ENCODE measurements at places on chromosomes 3 and 15.

DNA sequence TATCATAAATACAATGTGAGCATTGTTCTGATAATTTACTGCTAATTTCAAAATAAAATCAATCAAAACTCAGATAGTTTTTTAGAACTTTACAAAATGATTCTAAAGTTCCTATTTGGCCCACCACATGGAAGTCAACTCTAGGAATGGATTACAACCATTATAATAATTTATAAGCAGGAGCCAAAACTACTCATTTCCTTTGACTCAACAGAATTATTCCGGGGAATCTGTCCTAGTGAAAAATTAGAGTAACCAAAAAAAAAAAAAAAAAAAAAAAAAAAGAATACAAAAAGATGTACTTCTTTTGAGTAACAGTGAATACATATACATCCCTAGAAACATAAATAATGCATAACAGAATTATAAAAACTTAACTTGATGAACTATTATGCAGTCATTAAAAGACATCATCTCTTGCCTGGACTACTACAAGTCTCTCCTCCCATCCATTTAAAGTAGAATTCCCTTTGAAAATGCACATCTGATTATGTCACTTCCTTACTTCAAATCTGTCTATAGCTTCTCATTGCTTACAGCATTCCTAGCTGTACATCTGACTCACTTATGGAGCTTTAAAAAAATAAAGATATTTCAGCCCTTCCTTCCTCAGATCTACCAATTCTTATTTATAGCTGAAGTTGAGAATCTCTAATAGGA, 43.4 kb downstream of the HDGFL3 start:
- DNase-seq: no peak
- H3K4me3 ChIP-seq: no peak overlapping the region
- peaks cover 14% of the 10 kb centered on the region for H3K4me1 ChIP-seq
- peaks cover 8% of the 10 kb centered on the region for H3K36me3 ChIP-seq

DNA sequence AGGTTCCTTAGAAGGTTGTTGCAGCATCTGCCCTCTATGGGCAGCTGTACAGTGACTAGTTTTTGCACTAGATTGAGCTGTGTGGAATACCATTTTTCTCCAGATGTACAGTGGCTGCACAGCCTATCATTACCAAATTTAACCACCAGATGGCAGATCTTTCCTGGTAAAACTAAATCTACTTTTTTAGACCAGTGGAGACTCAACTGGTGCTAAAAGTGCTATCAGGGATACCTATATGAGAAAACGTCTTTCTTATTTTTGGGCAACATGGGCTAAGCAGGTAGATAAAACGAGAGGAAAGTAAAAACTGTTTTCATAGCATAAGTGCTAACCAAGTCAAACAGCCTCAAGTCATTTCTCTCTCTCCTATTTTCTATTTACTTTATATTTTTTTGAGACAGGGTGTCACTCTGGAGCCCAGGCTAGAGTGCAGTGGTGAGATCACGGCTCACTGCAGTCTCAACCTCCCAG, 21.2 kb downstream of the IGSF10 start:
- DNase-seq: no peak
- H3K27me3 ChIP-seq: peaks cover 2% of the 10 kb centered on the region
- H3K4me1 ChIP-seq: no peaks in the 10 kb centered on the region
- no peak overlapping the region for H3K27ac ChIP-seq
- no peak overlapping the region for H3K4me3 ChIP-seq

DNA sequence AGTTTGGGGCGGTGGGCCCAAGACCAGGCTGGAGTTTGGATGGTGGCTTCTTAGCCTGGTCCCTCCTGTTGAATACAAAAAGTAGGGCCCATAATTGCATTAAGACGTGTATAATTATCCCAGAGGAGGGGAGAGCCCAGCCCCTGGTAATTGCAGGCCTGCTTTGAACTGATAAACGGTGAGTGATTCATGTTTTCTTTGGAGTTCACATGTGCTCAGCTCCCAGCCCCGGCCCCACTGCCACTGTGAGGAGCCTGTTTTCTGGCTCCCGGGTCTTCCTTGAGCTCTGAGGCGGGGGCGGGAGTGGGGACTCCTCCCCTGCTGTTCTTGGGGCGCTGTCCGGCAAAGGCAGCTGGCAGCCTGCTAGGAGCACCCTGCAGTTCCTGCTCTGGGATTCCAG, 3.1 kb downstream of the PLXNA1 start:
- DNase-seq: no peak
- no peak overlapping the region for H3K27ac ChIP-seq
- peaks cover 12% of the 10 kb centered on the region for H3K4me1 ChIP-seq
- no peaks in the 10 kb centered on the region for H3K27me3 ChIP-seq
- no peak overlapping the region for H3K4me3 ChIP-seq

GRCh38 chr15:98787936-98788757, 139.8 kb downstream of the IGF1R start:
- H3K36me3 ChIP-seq: no peaks in the 10 kb centered on the region
- H3K4me3 ChIP-seq: no peak overlapping the region

- H3K36me3 ChIP-seq: no peaks in the 10 kb centered on the region
- peaks cover 7% of the 10 kb centered on the region for H3K27me3 ChIP-seq
- H3K27ac ChIP-seq: no peak overlapping the region
Observed at GRCh38 chr3:127729556-127730056, 56.9 kb downstream of the ABTB1 start.

GRCh38 chr3:195555110-195555509, 12.0 kb upstream of the PPP1R2 start:
- no peaks in the 10 kb centered on the region for H3K36me3 ChIP-seq
- H3K4me1 ChIP-seq: peaks cover 70% of the 10 kb centered on the region
- no peaks in the 10 kb centered on the region for H3K27me3 ChIP-seq
- peak; percentile 76 for DNase-seq

- H3K27me3 ChIP-seq: no peaks in the 10 kb centered on the region
- H3K36me3 ChIP-seq: no peaks in the 10 kb centered on the region
- no peak overlapping the region for H3K27ac ChIP-seq
- no peak overlapping the region for H3K4me3 ChIP-seq
Observed at GRCh38 chr15:45187578-45187893, 230 bp downstream of the SHF start.

DNA sequence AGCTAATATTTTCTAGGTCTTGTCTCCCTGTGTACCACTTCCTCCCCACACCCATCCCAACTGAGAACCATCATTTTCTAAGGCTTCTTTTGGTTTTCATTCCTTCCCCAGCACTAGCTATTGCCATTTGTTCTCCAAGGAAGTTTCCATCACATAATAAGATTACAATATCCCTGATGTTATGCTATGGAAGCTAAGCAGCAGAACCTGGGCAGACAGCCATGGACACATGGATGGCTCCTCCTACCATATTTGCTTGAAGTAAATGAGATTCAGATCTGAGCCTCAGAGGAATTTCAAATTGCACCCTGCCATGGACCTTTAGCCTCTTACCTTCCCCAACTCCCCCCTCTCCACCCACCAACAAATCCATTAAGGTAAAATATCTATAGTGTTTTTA, 31.5 kb downstream of the GASK1A start:
- no peak for DNase-seq
- H3K27ac ChIP-seq: no peak overlapping the region
- H3K4me3 ChIP-seq: no peak overlapping the region
- no peaks in the 10 kb centered on the region for H3K27me3 ChIP-seq
- H3K4me1 ChIP-seq: peaks cover 6% of the 10 kb centered on the region

DNA sequence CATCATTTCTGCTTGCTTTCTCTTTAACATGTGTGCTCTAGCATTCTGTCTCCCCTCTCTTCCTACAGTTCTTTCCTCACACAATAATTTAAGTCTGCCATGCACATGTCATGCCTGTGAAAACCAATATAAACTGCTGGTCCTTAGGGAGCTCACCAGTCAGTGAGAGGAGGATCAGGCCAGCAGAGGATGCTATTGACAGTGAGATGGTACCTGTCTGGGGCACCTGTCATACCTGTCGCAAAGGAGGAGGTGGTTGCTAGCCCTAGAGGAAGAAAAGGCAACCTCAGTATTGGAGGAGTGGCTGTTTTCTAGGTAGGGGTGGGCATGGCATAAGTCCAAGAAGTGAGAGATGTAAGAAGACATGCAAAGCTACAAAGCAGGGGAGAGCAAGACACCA, 194.6 kb downstream of the GABRG3 start:
- no peaks in the 10 kb centered on the region for H3K36me3 ChIP-seq
- H3K27ac ChIP-seq: no peak overlapping the region
- H3K27me3 ChIP-seq: peaks cover 3% of the 10 kb centered on the region
- no peak overlapping the region for H3K4me3 ChIP-seq
- no peaks in the 10 kb centered on the region for H3K4me1 ChIP-seq

DNA sequence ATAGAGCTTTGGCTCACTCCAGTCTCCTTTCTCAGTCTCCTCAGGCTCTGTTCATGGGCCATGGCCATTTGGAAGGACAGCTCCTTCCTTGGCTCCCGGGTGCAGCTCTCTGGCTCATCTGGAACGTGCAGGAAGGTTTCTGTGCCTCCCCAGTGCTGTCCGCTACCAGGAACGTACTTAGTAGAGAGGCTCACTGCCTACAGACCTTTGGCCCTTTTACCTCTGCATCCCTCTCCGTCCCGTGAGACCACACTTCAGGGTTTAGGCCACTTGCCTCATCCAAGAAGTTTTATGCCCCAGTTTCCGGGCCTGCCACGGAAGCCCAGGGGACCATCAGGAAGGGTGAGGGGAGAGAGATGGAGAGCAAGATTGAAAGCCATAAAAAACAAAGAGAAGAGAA, 20.9 kb downstream of the GRK7 start:
- H3K4me1 ChIP-seq: no peaks in the 10 kb centered on the region
- no peaks in the 10 kb centered on the region for H3K36me3 ChIP-seq
- H3K4me3 ChIP-seq: no peak overlapping the region
- no peak for DNase-seq
- no peak overlapping the region for H3K27ac ChIP-seq

- H3K27ac ChIP-seq: no peak overlapping the region
- no peaks in the 10 kb centered on the region for H3K36me3 ChIP-seq
- DNase-seq: no peak
- peaks cover 3% of the 10 kb centered on the region for H3K4me1 ChIP-seq
- no peak overlapping the region for H3K4me3 ChIP-seq
Observed at GRCh38 chr3:8990266-8991215, 27.3 kb upstream of the RAD18 start.

All from activated naive CD4-positive, alpha-beta T cell treated with anti-CD3 and anti-CD28 coated beads for 36 hours (primary cell).